NCI-H2107 (cell line): ENCODE measurements at places on chromosomes 11 and 22.

GRCh38 chr11:119087747-119088241 lies 3.1 kb downstream of the HMBS start:
- DNase-seq: no peak

DNA sequence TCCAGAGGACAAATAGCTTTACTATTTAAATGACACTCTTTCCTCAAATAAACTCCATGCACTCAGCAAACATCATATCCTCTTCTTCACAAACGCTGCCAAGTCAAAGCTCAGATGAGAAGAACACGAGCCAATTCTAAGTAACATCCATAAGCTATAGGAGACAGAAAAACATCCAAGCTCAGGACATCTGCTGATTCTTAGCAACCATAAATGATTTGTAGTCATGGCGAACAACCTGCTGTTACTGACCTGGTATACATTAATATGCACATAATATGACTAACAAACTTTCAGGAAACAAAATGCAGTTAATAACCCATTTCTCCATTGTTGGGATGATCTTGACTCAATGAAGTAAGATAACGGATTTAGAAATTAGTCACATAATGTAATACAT lies 6.7 kb downstream of the GALNT18 start:
- DNase-seq: no peak

DNA sequence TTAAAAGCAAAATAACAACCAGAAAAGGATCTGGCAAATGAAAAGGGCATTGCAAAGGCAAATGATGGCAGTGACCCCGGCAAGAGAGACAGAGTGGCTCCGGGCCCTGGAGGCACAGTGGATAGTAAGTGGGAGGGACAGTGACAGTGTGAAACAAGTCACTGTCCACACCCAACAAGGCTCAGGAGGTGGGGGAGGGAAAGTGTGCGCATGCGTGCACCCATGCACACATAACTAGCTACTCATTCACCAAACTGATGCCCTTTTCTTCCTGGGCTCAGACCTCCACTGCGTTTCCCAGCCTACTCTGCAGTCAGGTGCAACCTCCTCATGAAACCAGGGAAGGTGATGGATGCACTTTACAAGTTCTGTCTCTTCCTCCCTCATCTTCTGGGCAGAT lies 108.4 kb downstream of the SHANK2 start:
- DNase-seq: no peak

DNA sequence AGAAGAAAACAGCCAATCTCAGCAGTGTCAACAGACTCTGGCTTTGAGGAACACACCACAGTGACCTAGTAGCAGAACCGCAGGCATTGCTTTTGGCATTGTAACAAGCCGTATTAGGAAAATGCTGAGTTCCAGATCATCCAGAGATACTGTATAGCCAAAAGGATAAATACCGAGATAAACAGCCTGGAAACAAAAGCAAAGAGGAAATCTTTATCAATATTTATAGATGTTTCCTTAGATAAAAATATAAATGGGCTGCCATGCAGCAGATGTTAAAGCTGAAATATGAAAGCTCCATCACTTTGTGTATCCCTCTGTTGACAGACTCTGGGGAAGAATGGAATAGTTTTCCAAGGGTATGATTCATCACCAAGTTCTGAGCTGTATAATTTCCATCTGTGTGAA lies 98.9 kb upstream of the TP53AIP1 start:
- no peak for DNase-seq

DNA sequence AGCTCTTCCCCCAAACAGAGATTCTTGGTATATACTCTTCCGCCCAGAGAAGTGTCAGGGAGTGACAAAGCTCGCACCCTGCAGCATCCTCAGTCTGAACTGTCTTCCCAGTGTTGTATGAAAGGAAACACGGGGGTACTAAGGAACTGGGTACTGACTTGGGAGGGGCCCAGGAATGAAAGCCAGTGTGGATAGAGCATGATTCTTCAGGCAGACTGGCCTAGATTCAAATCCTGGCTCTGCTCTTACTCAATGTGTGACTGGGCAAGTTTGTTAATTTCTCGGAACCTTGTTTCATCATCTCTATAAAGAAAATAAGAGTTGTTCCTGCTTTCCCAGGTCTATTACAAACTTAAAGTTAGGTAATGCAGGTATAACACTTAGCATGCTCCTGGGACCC lies 266.0 kb upstream of the NARS2 start:
- no peak for DNase-seq

- DNase-seq: no peak
These were observed 16.9 kb downstream of the RNF185 start for GRCh38 chr22:31176923-31177322.

DNA sequence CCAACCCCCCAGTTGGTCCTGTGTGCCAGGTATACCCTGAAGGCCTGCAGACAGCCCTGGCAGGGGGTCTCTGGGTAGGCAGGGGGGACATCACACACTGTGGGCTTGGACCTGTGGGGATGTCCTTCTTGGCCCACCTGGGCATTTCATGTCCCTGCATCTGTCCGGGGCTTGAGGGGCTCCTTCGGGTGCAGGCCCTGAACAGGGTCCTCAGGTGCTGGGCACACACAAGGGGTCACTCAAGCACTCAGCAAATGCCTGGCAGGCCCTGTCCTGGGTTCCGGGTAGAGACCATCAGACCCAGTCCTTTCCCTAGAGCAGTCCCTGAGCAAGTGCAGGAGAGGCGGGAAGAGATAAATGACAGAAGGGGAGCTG lies 70.5 kb upstream of the WNT11 start:
- DNase-seq: no peak

GRCh38 chr11:14124350-14124749 lies 161.8 kb downstream of the SPON1 start:
- no peak for DNase-seq

DNA sequence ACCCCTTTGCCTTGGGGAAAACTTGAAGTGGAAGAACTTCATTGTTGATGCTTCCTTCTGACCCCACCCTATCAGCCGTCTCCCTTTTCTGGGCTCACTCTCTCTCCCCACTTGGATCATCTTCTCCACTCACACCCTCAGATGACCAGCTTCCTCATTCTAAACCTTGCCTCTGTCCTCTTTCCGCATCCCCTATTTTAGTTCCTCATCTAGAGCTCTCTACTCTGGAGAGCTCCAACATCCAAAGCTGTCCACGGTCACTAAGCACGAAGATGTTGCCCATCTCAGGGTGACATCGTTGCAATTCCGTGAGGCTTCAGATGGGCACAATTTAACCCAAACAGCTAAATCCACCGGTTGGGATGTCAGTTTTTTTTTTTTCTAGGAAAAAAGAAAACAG lies 31.6 kb upstream of the ME3 start:
- DNase-seq: no peak

DNA sequence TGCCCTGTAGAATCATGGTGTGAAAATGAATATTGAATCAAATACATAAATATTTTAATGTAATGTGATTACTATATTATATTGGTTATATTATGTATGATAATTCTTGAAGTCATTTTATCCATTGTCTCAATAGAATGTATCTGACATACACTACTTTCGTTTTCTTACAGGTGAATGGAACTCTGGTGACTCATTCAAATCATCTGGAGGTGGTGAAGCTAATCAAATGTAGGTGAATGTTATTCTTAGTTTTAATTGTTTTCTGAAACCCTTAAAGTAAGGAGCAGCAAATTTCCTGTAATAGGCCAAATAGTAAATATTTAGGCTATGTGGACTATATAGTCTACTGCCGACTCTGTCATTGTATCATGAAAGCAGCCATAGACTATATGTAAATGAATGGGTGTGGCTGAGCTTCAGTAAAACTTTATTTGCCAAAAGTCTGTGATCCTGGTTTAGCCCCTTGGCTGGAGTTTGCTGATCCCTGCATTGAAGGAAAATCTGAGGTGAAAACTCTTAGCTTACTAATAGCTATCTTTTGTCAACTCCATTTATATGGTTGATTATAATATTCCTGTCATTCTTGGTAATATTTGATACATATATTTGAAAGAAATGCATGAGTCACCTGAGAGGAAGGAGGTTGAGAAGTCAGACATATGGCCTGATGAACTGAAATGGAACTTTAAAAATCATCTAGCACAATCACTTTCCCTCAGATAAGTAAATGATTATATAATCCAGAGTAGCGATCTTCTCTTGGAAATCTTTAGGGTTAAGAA lies 87.2 kb upstream of the GRIK4 start:
- DNase-seq: no peak

GRCh38 chr11:75347781-75348566 lies 3.5 kb downstream of the ARRB1 start:
- no peak for DNase-seq

DNA sequence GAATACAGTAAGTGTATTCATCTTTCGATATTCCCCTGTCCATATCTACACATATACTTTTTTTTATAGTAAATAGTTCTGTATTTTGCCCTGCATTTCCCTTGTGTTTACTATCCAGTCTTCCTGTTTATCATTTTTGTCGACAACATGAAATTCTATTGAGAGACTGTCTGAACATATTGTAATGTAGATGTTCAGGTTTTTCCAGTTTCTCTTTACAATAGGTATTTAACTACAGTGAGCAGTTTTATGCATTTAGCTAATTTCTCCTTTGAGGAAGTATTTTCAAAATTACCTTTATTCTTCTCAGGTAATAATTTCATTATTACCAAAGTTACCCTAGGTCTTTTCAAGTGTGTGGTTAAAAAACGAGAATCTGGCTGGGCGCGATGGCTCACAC lies 16.7 kb downstream of the PIK3IP1 start:
- DNase-seq: no peak

DNA sequence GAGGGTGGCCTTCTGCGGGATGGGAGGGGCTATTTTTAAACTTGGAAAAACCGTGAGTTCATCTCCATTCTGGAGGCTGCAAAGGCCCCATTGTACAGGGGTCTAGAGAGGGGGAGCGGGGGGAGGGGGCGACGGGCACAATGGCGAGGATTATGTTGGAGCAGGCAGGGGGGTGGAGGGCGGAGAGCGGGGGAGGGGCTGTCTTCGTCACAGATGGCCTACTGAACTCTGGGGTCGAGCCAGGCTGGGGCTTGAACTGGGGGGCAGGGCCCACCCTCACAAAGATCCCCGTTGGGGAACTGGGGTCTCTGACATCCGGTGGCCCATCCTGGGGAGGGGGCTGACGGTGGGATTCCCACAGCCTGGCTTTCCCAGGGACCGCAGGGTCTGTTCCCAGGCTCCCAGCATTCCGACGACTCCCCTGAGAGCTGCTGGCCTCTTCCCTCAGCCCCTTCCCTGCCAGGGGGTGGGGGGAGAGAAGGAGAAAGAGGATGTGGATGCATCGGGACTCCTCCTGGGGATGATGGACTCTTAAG lies 3.4 kb upstream of the MCAM start:
- DNase-seq: no peak
